ENCODE measurements at places on chromosomes 6 and 20. TPM values are rescaled to one million over a fixed set of nuclear protein-coding genes. Genes with fewer than 3 reads are reported as not detected.

The RNF144B gene
- total RNA-seq = 1.9 TPM

The KCNG1 gene
- not detected for total RNA-seq

The SSTR4 gene
- total RNA-seq = not detected

The TAGAP gene
- 67.0 TPM for total RNA-seq

- peaks cover 7% of the 10 kb centered on the region for H3K27me3 ChIP-seq
- H3K4me3 ChIP-seq = no peak overlapping the region
- peaks cover 35% of the 10 kb centered on the region for H3K4me1 ChIP-seq
- H3K27ac ChIP-seq = no peak overlapping the region
Observed at GRCh38 chr20:38471245-38471644, 1.4 kb upstream of the RALGAPB start.

GRCh38 chr20:19568128-19568527, 189.9 kb upstream of the RIN2 start:
- no peaks in the 10 kb centered on the region for H3K36me3 ChIP-seq
- H3K27ac ChIP-seq = no peak overlapping the region
- H3K27me3 ChIP-seq = peaks cover 2% of the 10 kb centered on the region
- H3K4me1 ChIP-seq = no peaks in the 10 kb centered on the region
- no peak for DNase-seq
- H3K4me3 ChIP-seq = no peak overlapping the region

DNA sequence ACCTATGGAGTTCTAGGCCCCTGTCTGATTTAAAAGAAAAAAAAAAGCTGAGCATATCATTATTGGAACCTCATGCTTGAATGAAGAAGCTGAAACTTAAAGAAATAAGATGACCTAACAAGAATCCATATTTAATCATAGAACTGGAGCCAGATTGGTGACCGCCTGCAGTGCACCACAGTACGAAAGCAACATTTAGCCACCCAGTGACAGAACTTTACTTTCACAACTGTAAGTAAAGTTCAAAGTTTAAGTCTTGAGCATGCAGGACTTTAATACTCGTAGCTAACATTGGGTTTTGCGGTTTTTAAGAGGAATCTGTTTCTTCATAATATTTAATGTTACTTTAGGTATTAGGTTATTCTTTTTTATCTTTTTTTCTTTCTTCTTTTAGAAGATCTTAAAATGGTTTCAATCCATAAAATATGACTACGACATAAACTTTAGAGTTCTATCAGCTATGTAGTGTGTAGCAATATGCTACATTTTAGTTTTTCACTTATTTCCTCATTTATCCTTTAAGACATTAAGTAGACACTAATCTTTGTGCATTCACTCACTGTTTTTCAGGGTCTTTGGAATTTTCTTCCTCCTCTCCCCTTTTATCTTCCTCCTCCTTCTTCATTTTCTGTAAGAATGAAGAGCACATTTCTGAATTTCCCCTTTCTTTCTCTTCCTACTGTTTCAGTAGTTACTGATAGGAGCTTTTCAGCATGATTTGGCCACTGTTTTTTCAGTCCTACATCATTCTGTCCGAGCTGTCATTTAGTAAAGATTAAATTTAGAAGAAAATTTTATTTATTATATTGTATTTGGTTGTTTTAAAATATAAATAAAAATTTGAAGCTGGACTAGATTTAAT, 514.1 kb downstream of the GRIK2 start:
- DNase-seq = no peak
- no peaks in the 10 kb centered on the region for H3K27me3 ChIP-seq
- H3K4me3 ChIP-seq = no peak overlapping the region
- no peak overlapping the region for H3K27ac ChIP-seq

DNA sequence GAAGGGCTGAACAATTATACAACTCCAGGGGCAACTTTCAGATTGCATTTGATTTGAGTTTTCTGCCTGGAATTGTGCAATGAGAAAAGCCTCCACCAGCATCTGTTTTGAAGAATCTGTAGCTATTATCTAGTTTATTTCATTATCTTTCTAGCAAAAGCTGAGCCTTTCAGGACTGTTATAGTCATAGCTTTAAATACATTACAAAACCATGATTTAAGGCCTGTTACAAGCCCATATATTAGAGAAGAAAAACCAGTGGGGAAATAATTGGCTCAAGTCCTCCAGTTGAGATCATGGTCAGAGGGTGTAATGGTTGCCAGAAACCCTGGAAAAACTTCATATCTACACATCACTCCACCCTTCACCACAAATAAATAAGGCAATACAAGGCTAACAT, 676.2 kb downstream of the HDGFL1 start:
- no peak for DNase-seq
- H3K27me3 ChIP-seq = no peaks in the 10 kb centered on the region
- H3K4me1 ChIP-seq = no peaks in the 10 kb centered on the region
- H3K4me3 ChIP-seq = no peak overlapping the region
- H3K36me3 ChIP-seq = no peaks in the 10 kb centered on the region
- no peak overlapping the region for H3K27ac ChIP-seq

GRCh38 chr20:31630187-31630790, 7.4 kb upstream of the COX4I2 start:
- H3K4me1 ChIP-seq = peaks cover 8% of the 10 kb centered on the region
- DNase-seq = no peak
- no peaks in the 10 kb centered on the region for H3K36me3 ChIP-seq
- H3K27me3 ChIP-seq = peaks cover 4% of the 10 kb centered on the region

The CUL7 gene
- 8.5 TPM for total RNA-seq

The SPEF1 gene
- 0.16 TPM for total RNA-seq

GRCh38 chr20:60961551-60961950, 290.5 kb upstream of the CDH4 start:
- no peak overlapping the region for H3K27ac ChIP-seq
- no peaks in the 10 kb centered on the region for H3K4me1 ChIP-seq
- no peak for DNase-seq
- H3K27me3 ChIP-seq = no peaks in the 10 kb centered on the region
- no peak overlapping the region for H3K4me3 ChIP-seq
- no peaks in the 10 kb centered on the region for H3K36me3 ChIP-seq

The PRDM13 gene
- total RNA-seq = not detected

The PRDM1 gene
- 14.7 TPM for total RNA-seq

- no peak overlapping the region for H3K4me3 ChIP-seq
- H3K27me3 ChIP-seq = no peaks in the 10 kb centered on the region
- no peaks in the 10 kb centered on the region for H3K4me1 ChIP-seq
Observed at GRCh38 chr6:72272958-72273357, 348.9 kb upstream of the KCNQ5 start.

DNA sequence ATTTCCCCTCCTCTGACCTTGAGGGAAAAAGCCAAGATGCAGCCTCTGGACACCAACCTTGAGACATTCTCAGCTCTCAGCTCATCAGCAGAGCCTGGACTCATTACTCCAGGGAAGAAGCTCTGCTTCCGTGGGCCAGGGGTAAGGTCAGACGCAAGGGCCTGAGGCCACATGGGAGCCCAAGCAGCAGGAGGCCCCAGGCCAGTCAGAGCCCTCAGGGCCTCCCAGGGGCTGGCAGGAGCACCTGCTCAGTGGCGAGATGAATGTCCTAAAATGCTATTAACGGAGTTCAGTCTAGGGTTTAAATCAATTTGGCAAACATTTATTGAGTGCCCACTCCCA, 208.6 kb downstream of the ERMARD start:
- H3K27ac ChIP-seq = no peak overlapping the region
- H3K36me3 ChIP-seq = no peaks in the 10 kb centered on the region
- peaks cover 23% of the 10 kb centered on the region for H3K4me1 ChIP-seq
- H3K4me3 ChIP-seq = no peak overlapping the region
- no peak for DNase-seq

- DNase-seq = no peak
- H3K36me3 ChIP-seq = no peaks in the 10 kb centered on the region
- H3K27ac ChIP-seq = no peak overlapping the region
- H3K4me3 ChIP-seq = no peak overlapping the region
- H3K4me1 ChIP-seq = no peaks in the 10 kb centered on the region
Observed at GRCh38 chr6:31070711-31071197, 41.6 kb downstream of the C6orf15 start.

The TULP1 gene
- not detected for total RNA-seq

The TXLNB gene
- 0.65 TPM for total RNA-seq

The PFDN4 gene
- total RNA-seq = 24.5 TPM

The NCOA3 gene
- total RNA-seq = 57.4 TPM

GRCh38 chr6:313917-314316, 21.6 kb downstream of the DUSP22 start:
- no peak for DNase-seq
- peaks cover 34% of the 10 kb centered on the region for H3K4me1 ChIP-seq
- H3K36me3 ChIP-seq = peaks cover 9% of the 10 kb centered on the region
- no peak overlapping the region for H3K27ac ChIP-seq

Measured in activated CD8-positive, alpha-beta T cell treated with anti-CD3 and anti-CD28 coated beads, Interleukin-2, amount 10 ng/mL, durations not matched to agents 7 days and 5 days (primary cell).